ENCODE measurements at places on chromosomes 7 and 10.

DNA sequence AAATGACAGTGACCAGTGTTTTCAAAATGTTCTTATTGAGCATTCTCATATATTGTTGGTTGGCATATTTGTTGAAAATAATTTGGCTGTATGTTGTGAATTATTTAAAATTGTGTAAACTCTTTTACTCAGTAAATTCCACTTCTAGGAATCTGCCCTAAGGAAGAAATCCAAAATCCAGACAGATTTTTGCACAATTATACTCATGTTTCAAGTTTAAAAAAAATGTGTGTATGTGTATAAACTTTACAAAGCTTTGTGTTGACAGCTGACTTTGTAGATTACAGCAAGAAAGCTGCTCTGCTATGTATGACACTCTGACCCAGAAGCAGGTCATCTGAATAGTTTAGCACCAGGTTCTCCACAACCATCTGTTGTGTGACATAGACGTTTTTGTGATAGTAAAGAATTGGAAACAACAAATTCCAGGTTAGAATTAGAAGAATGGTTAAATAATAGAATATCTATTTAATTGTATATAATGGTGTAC, 21.6 kb downstream of the KIFBP start:
- no peak for DNase-seq

GRCh38 chr7:74299401-74299800, 10.2 kb downstream of the CLIP2 start:
- no peak for DNase-seq

DNA sequence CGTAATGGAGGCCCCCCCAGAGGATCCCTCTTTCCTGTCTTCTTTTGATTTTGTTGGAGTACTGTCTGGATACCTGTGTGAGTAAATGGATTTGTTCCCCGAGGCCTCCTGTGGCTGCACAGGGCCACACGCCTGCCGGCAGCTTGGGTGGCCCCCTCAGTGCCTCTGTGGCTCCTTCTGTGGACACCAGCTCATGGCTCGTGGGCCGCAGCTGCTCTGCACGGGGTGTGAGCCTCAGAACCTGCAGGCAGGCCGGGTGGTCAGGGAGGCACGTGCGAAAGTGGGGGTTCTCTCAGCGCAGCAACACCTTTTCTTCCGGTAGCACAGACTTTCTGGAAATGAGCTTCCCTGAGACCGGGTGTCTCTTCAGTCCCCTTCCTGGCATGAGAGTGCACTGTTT, 70.3 kb downstream of the WDR37 start:
- DNase-seq: no peak

- no peak for DNase-seq
Observed at GRCh38 chr7:5183899-5184298, 6.1 kb upstream of the WIPI2 start.

DNA sequence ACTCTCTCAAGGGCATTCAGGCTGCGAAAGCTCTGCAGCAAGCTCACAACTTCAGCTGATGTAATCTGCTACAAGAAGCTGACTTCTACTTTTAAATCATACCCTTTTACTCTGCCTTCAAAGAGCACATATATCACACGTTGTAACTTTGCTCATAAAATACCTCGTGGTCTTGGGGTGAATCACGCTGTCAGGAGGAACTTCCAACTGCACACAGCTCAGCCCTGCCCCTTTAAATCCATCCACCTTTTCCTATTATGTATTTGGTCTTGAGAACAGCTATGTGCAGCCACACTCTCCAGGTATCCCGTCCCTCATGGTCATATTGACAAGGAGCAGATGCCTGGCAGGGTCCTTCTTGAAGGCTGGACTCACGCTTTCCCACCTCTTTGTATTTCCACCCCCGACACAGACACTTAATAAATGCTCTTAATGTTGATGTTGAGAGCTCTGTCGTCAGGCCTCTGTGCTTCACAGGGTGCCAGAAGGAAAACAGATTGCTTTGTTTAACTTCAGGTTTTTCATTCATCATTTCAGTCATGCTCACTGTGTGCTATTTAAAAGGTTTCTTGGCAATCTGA, 47.6 kb downstream of the ICA1 start:
- DNase-seq: no peak

All from stimulated activated CD8-positive, alpha-beta memory T cell treated with anti-CD3 and anti-CD28 coated beads, Interleukin-15, amount 100 ng/mL, for 48 hours (primary cell).